Smooth muscle cell of the brain vasculature (primary cell): ENCODE measurements at places on chromosomes 3 and 15.
A peak's percentile ranks its signal among the peaks of the same experiment; 100 is the strongest.

GRCh38 chr3:182947888-182948287, 32.5 kb downstream of the DCUN1D1 start:
- DNase-seq, result no peak

DNA sequence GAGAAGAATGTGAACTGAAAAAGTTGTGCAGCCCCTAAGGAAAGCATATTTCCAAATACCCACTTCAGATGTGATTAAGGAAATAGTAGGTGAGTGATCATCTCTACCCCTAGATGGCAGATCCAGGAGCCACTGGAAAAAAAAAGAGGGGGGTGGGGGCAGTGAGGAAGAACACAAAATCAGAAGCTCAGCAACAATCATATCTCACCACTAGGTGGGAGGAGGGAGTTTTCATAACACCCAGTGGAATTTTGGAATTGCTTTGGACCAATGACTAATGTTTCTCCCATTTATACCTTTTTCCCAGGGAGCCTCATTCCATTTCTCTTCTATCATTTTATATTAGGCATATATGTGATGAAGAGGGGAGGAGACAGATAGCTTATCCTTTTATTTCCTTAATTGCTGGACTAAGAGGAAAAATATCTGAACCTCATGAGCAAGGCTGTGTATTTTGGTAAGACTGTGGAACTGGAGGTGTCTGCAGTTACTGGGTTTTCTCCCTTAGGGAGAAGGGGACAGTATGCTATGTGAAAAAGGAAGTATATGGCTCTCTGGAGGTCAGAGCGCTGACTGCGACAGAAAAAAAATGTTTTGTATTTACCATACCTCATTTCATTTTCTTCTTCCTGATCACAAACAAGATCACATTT, 363.4 kb downstream of the GAP43 start:
- DNase-seq, result no peak

- no peak for DNase-seq
Measured at GRCh38 chr15:45732662-45733061, 97.8 kb downstream of the SQOR start.

- DNase-seq, result no peak
Measured at GRCh38 chr15:61084944-61085367, 144.1 kb downstream of the RORA start.

- DNase-seq, result no peak
Measured at GRCh38 chr15:69729167-69729748, 276.6 kb downstream of the RPLP1 start.

DNA sequence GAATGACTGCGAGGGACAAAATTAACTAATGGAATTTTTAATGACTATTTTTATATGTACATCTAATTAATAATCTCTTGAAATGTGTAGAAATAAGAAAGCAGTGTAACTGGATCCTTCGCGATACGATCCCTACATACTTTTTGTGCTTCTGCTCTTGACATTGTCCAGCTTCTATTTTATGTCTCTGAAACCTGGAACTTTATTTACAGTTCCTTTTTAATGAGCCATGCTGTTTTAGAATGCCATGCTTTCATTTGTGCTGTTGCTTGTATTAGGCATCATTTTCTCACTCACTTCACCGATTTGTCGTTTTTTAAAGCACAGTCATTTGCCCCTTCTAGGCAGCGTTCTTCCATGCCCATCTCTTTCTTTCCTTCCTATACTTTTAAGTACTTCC, 301.3 kb downstream of the EDEM1 start:
- no peak for DNase-seq

- no peak for DNase-seq
Measured at GRCh38 chr3:59812237-59813147, 762.7 kb upstream of the CFAP20DC start.

- DNase-seq, result no peak
Measured at GRCh38 chr3:36512555-36512954, 132.3 kb downstream of the STAC start.

GRCh38 chr3:79041621-79042020, 726.2 kb downstream of the ROBO1 start:
- no peak for DNase-seq

GRCh38 chr3:39208463-39209055, 16.2 kb upstream of the XIRP1 start:
- no peak for DNase-seq

DNA sequence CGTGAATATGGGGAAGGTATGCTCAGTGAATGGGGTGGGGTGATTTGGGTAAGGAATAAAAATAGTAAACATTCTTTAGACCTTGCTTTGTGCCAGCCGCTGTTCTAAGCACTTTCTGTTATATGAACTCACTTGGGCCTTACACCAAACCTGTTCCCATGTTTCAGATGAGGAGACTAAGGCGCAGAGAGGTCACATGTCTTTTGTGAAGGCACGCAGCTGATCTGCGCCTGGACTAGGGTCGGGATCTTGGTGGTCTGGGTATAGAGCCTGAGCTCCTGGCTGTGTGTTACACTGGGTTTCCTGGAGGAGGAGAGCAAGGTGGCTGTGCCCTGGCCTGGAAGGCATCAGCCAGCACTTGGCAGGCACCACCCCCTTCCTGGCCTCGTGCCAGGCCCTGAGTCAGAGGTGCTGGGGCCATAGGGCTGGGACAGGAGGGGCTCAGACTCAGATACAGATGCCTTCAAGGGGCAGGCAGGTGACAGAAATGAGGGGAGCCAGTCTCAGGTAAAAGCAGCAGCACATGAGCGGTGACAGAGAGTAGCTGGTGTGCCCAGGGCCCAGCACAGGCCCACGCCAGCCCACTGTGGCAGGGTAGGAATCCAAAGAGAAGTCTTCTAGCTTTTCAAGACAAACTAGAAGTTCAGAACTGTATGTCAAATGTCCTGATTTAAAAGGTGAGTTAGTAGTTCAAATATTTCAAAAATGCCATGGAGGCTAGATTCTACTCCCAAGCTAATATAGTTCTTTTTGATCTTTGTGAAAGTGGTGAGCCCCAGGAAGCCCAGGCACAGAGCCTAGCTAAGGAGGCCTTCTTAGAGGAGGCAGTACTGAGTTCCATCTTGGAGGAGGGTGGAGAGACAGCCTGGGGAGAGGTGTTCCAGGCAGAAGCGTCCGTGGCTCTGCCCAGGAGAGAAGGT, 83.1 kb downstream of the DNAJB8 start:
- DNase-seq, result no peak

GRCh38 chr15:85974348-85974705, 105.3 kb upstream of the AGBL1 start:
- no peak for DNase-seq

DNA sequence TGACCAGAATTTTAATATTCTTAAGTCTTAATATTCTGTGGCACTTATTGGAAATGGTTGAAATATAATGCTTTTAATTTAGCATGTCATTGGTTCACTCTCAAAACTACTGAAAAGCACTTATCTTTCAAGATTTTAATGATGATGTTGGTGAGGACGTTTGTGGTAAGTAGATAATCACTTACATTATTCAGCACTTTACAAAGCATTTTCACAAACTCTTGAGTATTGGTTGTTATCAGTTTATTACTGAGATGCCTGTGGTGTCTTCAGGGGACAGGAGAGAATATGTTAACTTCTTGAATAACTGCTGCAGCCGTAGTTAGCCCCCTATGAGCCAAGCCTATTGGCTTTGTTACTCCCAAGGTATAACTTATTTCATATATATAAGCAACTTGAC, 15.2 kb downstream of the TGFBR2 start:
- DNase-seq, result no peak

GRCh38 chr15:97026781-97027180, 696.3 kb downstream of the NR2F2 start:
- DNase-seq, result no peak

DNA sequence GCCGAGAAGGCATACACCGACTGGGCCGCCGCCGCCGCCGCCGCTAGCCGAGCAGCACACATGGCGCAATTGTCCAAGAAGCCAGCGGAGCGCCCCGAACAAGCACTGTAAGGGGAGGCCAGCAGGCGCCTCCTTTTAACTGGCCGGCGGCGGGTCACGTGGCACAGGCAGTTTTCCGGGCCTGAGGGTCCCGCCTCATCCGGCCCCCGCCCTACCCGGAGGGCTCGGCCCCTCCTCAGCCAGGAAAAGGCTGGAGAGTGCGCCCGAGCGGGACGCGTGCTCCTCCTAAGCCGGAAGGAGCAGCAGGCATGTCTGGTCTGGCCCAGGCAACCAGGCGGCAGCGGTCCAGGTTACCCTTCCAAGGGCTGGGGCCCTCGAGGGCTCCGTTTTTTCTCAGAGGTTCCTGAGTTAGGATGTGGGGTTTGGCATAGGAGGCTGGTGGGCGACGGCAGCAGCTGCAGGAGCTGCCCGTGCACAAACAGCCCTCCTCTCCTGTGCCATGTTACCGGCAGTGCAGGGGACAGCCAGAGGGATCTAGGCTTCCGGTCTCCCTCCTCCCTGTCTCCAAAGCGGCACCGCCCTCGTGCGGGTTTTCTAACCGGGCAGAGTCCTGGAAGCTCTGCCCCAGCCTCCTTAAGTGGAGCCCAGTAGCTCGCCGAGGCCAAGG, at the start of gene GPX1:
Gene GPX1, minus strand, starts transcription at position 137 of the 667 bp plus-strand sequence. Its CDS starts 75 bp downstream, at position 62.
- peak; percentile 86 for DNase-seq
